Non-pigmented ciliary epithelial cell (primary cell): ENCODE measurements at places on chromosomes 5 and 9.

GRCh38 chr5:168106008-168106761, 185.3 kb upstream of the WWC1 start:
- DNase-seq: peak; percentile 22

GRCh38 chr9:125387861-125388524, 126.4 kb downstream of the GAPVD1 start:
- DNase-seq: no peak

DNA sequence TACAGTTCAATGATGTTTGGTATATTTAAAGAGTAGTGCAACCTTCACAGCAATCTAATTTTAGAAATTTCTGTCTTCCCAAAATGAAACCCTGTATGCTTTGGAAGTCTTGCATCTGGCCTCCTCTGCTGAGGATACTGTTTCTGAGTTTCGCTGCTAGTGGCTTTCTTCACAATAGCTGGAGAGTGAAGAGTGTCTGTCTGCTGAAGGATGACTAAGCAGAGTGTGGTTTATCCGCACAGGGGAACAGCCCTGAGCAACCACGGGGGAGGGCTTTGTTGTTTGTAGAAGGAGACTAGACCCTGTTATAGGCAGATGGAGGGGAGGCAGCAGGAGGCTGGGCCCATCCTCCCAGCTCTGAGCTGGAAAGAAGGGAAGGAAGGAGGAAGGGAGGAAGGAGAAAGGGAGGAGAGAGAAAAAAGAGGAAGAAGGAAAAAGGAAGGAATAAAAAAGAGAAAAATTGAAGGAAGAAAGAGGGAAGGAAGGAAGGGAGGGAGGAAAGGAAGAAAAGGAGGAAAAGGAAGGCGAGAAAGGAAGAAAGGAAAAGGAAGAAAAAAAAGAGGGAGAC, 10.5 kb upstream of the IRX2 start:
- DNase-seq: no peak

GRCh38 chr5:59693492-59694309, 199.8 kb downstream of the PDE4D start:
- DNase-seq: no peak

DNA sequence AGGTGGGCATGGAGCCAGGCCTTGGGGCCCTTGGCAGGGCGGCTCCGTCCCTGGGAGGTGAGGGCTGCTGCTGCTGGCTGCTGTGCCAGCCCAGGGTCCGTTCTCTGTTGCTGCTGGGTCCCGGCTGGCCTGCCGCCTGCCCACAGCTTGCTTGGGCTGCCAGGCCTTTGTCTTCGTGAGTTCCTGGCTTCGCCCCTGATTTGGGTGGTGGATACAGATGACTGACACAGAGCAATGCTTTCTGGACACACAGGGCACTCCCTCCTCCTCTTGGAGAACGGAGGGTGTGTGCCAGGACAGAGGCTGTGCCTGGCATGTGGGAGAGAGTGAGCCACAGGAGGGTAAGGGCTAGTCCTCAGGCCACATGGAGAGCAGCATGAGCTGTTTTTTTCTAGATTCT, 166.1 kb downstream of the MACROH2A1 start:
- DNase-seq: no peak

- no peak for DNase-seq
These were observed 18.8 kb upstream of the GNAQ start for GRCh38 chr9:78050421-78050820.

DNA sequence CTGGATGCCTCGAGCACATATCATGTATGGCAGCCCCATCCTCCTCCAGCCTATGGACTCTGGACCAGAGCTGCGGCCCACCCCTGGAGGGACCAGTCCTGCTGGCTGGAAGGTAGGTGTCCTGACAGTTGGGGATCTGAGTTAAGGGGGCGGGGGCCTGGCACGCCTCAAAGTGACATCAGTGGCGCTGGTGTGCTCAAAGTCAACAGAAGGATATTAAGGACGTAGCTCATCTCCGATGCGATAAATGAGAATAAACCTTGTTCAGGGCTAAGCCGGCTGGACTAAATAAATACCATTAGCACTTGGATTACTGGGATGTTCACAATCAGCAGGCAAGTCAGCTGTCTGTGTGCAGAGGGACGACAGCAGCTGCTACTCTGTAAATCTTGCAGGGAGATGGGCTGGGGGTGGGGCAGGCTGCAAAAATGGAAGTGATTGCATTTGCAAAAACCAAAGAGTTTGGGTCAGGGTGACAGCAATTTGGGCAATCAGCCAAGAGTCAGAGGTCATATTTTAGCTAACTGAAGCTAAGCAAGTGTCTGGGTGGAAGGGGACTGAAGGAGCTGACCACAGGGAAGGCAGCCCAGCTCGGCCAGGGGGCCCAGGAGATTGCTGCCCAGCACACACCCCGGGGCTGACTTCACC, 80.0 kb upstream of the LRRTM2 start:
- no peak for DNase-seq

DNA sequence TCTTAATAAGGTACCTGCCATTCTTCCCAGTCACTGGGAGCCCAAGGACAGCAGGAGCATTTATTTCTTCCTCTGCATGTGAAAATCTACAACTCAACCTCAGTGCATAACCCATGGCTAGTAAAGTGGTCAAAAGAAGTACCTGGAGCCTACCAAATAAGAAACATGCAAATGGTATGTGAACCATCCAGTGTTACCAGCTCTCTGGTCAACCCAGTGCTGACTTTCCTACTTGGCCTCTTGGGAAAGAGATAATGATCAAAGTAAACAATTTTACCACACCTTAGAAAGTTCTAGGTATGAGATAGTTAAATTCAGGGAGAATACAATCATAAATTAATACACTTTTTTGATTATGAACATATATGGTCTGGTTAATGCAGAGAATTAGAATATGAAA, 325.6 kb downstream of the ENC1 start:
- DNase-seq: no peak

DNA sequence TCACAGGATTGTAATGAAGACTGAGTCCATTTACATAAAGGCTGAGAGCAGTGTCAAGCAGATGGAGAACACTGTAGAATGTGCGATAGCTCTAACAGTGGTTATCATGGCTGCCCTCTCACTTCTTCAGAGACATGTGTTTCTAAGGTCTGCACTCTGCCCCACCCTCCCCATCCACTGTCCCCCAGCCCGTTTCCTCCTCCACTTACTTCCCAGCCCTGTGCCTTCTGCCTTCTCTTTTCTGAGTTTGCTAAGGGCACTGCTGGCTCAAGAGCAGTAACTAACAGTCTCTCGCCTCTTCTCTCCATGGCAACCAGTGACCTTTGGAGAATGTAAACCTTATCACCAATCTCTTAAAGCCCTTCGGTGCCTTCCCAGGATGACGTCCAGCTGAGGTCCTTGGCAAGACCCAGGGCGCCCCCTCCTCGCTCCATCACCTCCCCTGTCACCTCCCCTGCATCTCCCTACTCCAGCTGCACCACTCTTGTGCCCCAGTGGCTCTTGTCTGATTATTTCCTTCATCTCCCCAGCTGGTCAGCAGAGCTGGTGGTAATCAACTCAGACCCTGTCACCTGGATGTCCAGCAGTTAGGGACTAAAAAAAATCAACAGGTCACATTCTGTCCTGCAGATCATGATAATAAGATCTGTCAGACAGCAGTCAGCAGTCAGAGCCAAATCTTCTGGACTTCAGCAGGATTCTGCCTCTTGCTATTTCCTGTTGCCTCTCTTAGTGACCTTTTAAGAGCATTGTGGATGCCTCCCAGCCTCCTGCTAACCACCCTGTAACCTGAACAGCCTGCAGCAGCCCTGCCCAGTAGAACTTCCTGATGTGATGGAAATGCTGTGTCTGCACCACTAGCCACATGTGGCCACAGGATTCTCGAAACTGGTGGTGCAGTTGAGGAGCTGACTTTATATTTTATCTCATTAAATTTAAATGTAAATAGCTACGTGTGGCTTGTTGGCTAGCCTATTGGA, 9.0 kb downstream of the FXN start:
- DNase-seq: no peak

- DNase-seq: no peak
These were observed 47.7 kb upstream of the STK32A start for GRCh38 chr5:147187099-147187540.

DNA sequence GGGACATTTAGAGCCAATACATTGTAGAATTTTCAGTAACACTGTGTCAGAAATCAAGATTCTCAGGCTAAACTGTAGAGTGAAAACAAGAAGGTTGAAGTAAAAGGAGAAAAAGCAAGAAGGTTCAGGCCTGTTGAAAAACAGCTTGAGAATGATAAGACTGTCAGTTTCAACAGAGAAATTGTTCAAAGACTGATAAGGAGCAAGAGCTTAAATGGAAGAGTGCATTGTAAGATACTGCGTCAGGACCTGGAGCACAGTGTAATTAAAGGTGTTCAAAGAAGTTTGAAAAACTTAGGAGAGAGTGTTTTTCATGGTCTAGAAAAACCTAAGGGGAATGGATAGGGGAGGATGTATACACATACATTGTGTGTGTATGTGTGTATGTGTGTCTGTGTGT, 408.3 kb downstream of the KDM4C start:
- DNase-seq: no peak

GRCh38 chr5:128083811-128084227, 253 bp downstream of the SLC12A2 start:
- no peak for DNase-seq
